Nucleus accumbens (tissue), 56 donors: ENCODE measurements at places on chromosomes 13 and 19.

DNA sequence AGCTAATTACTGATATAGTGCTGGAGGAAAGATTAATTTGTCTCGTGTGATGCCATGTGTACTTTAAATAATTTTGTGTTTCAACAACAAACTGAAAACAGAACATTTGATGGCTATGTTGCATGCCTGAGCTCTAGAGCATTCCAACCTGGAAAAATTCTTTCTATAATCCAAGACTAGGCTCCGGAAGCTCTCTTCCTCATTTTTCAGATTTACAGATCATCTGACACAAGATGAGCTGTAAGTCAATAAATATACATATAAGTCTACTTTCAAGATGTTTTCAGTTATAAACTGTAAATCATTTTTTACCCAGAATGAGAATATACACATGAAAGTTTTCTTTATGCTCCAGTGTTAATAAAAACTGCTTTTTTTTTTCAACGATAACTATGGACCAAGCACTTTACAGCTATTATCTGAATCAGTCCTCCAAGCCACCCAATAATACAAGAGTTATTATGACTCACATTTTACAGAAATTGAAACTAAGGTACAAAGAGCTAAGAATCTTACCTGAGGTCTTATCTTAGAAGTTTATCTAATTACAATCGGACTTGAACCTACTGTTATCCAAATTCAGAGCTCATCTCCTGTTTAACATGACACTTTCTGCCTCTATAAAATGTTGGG is 6.4 kb upstream of the FOXO1 start:
- no peak for DNase-seq

- DNase-seq = no peak
Observed at GRCh38 chr13:30253830-30254229, 53.5 kb downstream of the KATNAL1 start.

DNA sequence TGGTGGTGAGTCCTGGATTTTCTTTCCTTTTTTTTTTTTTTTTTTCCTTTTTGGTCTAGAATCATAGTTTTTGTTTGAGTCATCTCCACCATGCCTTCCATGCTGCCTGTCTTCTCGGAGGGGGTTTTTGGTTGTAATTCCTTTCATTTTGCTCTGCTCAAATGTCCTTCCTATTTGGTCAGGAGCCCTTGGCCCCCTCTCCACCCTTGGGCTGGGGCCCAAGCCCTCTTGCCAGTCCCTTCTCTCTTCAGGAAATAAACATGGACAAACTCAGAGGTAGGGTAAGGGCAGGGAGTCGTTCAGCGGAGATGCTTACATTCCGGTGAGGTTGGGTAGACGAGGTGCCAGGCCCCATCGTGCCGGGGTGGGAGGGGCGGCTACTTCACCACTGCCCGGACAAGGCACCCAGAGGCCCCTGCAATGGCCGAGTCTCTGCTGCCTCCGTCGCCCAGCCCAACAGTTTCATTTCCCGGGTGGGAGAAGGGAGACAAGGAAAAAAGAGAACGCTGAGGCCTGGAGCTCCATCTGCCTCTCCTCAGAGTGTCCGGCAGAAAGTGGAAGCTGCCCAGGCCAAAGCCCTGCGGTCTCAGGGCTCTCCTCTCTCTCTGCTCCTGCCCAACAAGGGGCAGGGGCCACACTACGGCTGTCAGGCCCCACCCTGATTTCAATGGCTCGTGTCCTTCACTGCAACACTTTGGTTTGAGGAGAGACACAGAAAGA is 12.7 kb downstream of the ZNF574 start:
- no peak for DNase-seq

GRCh38 chr19:52020506-52020905 is 7.7 kb downstream of the ZNF614 start:
- no peak for DNase-seq

DNA sequence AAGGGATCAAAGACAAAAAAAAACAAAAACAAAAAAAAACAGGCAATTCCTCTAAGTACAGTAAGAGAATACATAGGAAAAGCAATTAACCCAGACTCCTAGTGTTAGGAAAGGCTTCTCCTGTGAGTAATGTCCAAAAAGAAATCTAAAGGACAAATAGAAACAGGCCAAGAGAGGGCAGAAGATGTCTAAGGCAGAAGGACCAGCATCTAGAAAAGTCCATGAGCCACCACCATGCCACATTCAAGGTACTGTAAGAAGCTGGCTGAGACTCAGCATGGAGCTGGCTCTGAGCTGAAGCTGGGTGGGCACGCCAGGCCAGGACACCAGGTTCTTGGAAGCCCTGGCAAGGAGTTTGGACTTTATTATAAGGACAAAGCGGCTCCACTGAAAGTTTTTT is 118.1 kb upstream of the FRY start:
- DNase-seq = no peak

DNA sequence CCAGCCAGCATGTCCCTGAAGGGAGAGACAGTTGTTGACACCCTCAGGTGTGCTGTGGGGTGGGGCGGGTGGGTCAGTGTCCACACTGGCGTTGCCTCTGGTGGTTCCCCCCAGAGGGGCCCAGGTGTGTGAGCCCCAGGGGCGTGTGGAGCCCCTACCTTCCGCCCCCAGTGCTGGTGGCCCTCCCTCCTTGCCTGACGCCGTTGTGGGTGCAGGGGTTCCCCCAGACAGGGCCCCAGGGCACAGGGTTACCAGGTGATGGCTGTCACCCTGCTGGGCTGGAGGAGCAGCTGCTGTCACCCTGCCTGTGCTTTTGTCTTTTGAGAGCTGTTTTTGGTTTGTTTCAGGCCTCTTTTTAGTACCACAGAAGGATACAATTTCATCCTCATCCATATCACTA is 27.2 kb downstream of the ATP4B start:
- DNase-seq = no peak

- DNase-seq = no peak
Observed at GRCh38 chr19:22882797-22883196, 50.7 kb downstream of the ZNF723 start.

- no peak for DNase-seq
Observed at GRCh38 chr13:45718063-45718462, 15.9 kb downstream of the CBY2 start.
